Mesendoderm (in vitro differentiated cells): ENCODE measurements at places on chromosomes 12 and 14.
A peak's percentile ranks its signal among the peaks of the same experiment; 100 is the strongest.

GRCh38 chr14:93975791-93976476, 436 bp downstream of the ASB2 start:
- peak; percentile 45 for DNase-seq
- H3K4me3 ChIP-seq = no peak overlapping the region
- no peak overlapping the region for H3K27ac ChIP-seq
- H3K27me3 ChIP-seq = no peaks in the 10 kb centered on the region
- no peaks in the 10 kb centered on the region for H3K36me3 ChIP-seq

GRCh38 chr12:84702001-84702400, 210.6 kb downstream of the SLC6A15 start:
- DNase-seq = no peak
- no peak overlapping the region for H3K4me3 ChIP-seq
- no peak overlapping the region for H3K27ac ChIP-seq
- no peaks in the 10 kb centered on the region for H3K4me1 ChIP-seq
- H3K36me3 ChIP-seq = no peaks in the 10 kb centered on the region
- no peaks in the 10 kb centered on the region for H3K27me3 ChIP-seq

GRCh38 chr12:88063375-88063774, 34.2 kb upstream of the C12orf50 start:
- H3K27ac ChIP-seq = no peak overlapping the region
- DNase-seq = no peak
- H3K27me3 ChIP-seq = no peaks in the 10 kb centered on the region
- no peak overlapping the region for H3K4me3 ChIP-seq

- no peak overlapping the region for H3K4me3 ChIP-seq
- no peaks in the 10 kb centered on the region for H3K36me3 ChIP-seq
- H3K27ac ChIP-seq = no peak overlapping the region
- no peak for DNase-seq
These were observed 279.4 kb downstream of the FOXN3 start for GRCh38 chr14:89137526-89138163.

- no peak for DNase-seq
- H3K27me3 ChIP-seq = no peaks in the 10 kb centered on the region
- no peak overlapping the region for H3K27ac ChIP-seq
- no peaks in the 10 kb centered on the region for H3K36me3 ChIP-seq
These were observed 13.8 kb downstream of the UBE2N start for GRCh38 chr12:93427779-93428564.

GRCh38 chr12:82757059-82757458, 70.4 kb downstream of the TMTC2 start:
- no peak overlapping the region for H3K4me3 ChIP-seq
- DNase-seq = no peak
- H3K27ac ChIP-seq = no peak overlapping the region
- no peaks in the 10 kb centered on the region for H3K27me3 ChIP-seq
- H3K4me1 ChIP-seq = peaks cover 2% of the 10 kb centered on the region

- H3K4me1 ChIP-seq = no peaks in the 10 kb centered on the region
- H3K36me3 ChIP-seq = no peaks in the 10 kb centered on the region
- H3K27ac ChIP-seq = no peak overlapping the region
- DNase-seq = no peak
These were observed 4.5 kb upstream of the ISM2 start for GRCh38 chr14:77503138-77503537.

- no peaks in the 10 kb centered on the region for H3K4me1 ChIP-seq
- no peaks in the 10 kb centered on the region for H3K36me3 ChIP-seq
- H3K27ac ChIP-seq = no peak overlapping the region
These were observed 98.1 kb downstream of the GALC start for GRCh38 chr14:87894920-87895319.

- peaks cover 1% of the 10 kb centered on the region for H3K4me1 ChIP-seq
- H3K27ac ChIP-seq = no peak overlapping the region
- no peak overlapping the region for H3K4me3 ChIP-seq
- no peaks in the 10 kb centered on the region for H3K27me3 ChIP-seq
- H3K36me3 ChIP-seq = no peaks in the 10 kb centered on the region
- DNase-seq = no peak
These were observed 273.9 kb downstream of the ZFP36L1 start for GRCh38 chr14:68518761-68519670.

GRCh38 chr14:54715239-54715638, 148.3 kb downstream of the SAMD4A start:
- no peak overlapping the region for H3K4me3 ChIP-seq
- H3K27me3 ChIP-seq = no peaks in the 10 kb centered on the region
- H3K4me1 ChIP-seq = no peaks in the 10 kb centered on the region
- no peak overlapping the region for H3K27ac ChIP-seq

DNA sequence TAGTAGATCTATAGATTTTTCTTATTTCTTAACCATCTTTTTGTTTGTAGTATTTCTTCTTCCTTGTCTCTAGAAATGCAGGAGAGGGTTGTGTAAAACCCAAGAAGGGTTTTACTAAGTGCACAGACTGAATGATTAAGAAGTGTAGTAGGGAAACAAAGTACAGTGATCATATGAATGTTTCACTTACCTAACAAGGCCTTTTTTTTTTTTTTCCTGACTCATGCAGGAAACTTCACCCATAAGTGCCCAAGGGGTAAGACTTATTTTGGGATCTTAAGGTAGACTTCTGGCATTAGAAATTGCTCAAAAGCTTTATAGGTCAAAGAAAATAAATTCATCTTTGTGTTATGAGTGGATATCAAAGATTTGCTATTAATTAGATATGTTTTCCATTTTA, 10.2 kb downstream of the SCN8A start:
- no peaks in the 10 kb centered on the region for H3K27me3 ChIP-seq
- DNase-seq = no peak
- H3K36me3 ChIP-seq = no peaks in the 10 kb centered on the region
- no peak overlapping the region for H3K4me3 ChIP-seq

DNA sequence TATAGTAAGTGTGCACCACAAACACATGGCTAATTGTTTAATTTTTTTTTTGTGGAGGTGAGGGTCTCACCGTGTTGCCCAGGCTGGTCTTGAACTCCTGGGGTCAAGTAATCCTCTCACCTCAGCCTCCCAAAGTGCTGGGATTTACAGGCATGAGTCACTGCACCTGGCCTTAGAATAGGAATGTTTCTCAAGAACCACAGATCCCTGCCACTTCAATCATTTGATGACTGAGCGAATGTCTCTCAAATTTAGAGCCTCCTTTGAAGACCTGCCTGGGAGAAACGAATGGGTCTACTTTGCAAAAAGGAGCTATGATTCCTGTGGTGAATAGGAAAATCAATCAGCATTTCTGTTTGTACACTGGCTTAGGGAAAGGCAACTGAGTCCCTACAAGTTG, 33.5 kb upstream of the CHST11 start:
- no peak overlapping the region for H3K27ac ChIP-seq
- H3K4me1 ChIP-seq = no peaks in the 10 kb centered on the region
- H3K36me3 ChIP-seq = no peaks in the 10 kb centered on the region
- DNase-seq = no peak
- no peaks in the 10 kb centered on the region for H3K27me3 ChIP-seq
- H3K4me3 ChIP-seq = no peak overlapping the region

GRCh38 chr14:78752518-78753188, 582.5 kb downstream of the NRXN3 start:
- no peak overlapping the region for H3K27ac ChIP-seq
- H3K4me1 ChIP-seq = no peaks in the 10 kb centered on the region
- no peak for DNase-seq
- H3K27me3 ChIP-seq = no peaks in the 10 kb centered on the region
- no peak overlapping the region for H3K4me3 ChIP-seq
- H3K36me3 ChIP-seq = no peaks in the 10 kb centered on the region

DNA sequence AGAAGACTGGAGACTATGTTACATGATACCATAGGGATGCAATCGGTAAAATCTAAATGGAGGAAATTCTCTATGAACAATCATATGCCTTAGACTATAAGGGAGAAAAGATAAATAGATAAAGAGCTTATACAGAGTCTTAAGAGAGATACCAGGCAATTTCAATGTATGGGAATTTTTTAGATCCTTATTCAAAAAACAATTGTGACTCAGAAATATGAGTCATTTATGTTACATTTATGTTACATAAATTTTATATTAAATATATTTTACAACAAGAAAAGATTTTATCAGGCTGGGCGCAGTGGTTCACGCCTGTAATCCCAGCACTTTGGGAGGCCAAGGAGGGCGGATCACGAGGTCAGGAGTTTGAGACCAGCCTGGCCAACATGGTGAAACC, 36.5 kb upstream of the PSMA6 start:
- H3K36me3 ChIP-seq = no peaks in the 10 kb centered on the region
- no peak overlapping the region for H3K27ac ChIP-seq
- H3K4me1 ChIP-seq = no peaks in the 10 kb centered on the region
- no peaks in the 10 kb centered on the region for H3K27me3 ChIP-seq
- H3K4me3 ChIP-seq = no peak overlapping the region

- no peaks in the 10 kb centered on the region for H3K4me1 ChIP-seq
- no peak for DNase-seq
- no peak overlapping the region for H3K27ac ChIP-seq
These were observed 128.0 kb downstream of the STXBP6 start for GRCh38 chr14:24921903-24922302.

- H3K4me3 ChIP-seq = no peak overlapping the region
- H3K27me3 ChIP-seq = no peaks in the 10 kb centered on the region
- no peak overlapping the region for H3K27ac ChIP-seq
- H3K4me1 ChIP-seq = peaks cover 3% of the 10 kb centered on the region
These were observed 41.9 kb downstream of the CDC42BPB start for GRCh38 chr14:103015426-103015825.

- no peaks in the 10 kb centered on the region for H3K27me3 ChIP-seq
- H3K4me3 ChIP-seq = no peak overlapping the region
- no peaks in the 10 kb centered on the region for H3K4me1 ChIP-seq
These were observed 88.2 kb downstream of the TBC1D30 start for GRCh38 chr12:64912516-64913255.

- H3K4me1 ChIP-seq = no peaks in the 10 kb centered on the region
- H3K36me3 ChIP-seq = peaks cover 3% of the 10 kb centered on the region
- no peak for DNase-seq
- H3K27me3 ChIP-seq = no peaks in the 10 kb centered on the region
- H3K4me3 ChIP-seq = no peak overlapping the region
These were observed 31.3 kb upstream of the ATF1 start for GRCh38 chr12:50732591-50732990.

DNA sequence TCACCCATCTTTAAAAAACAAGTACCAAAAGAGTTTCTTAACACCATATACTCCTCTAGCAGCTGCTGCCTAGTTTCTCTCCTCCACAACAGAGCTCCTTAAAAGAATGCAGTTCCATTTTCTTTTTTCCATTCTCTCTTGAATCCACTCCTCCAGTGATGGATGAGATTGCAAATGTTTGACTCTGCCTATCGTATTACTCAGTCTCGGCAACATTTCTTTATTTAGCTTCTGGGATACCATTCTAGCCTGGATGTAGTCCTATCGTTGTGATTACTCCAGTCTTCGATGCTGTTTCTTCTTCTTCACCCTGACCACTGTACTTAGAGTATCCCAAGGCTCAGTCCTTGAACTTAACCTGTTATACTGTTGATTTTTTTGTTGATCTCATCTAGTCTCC, 30.8 kb downstream of the CAND1 start:
- no peak overlapping the region for H3K27ac ChIP-seq
- H3K36me3 ChIP-seq = peaks cover 3% of the 10 kb centered on the region
- no peak overlapping the region for H3K4me3 ChIP-seq
- H3K27me3 ChIP-seq = no peaks in the 10 kb centered on the region
- no peaks in the 10 kb centered on the region for H3K4me1 ChIP-seq
- no peak for DNase-seq

- no peaks in the 10 kb centered on the region for H3K36me3 ChIP-seq
- no peak overlapping the region for H3K4me3 ChIP-seq
- H3K4me1 ChIP-seq = no peaks in the 10 kb centered on the region
- H3K27me3 ChIP-seq = no peaks in the 10 kb centered on the region
- no peak for DNase-seq
- H3K27ac ChIP-seq = no peak overlapping the region
These were observed 32.7 kb downstream of the NOPCHAP1 start for GRCh38 chr12:105018776-105019175.

DNA sequence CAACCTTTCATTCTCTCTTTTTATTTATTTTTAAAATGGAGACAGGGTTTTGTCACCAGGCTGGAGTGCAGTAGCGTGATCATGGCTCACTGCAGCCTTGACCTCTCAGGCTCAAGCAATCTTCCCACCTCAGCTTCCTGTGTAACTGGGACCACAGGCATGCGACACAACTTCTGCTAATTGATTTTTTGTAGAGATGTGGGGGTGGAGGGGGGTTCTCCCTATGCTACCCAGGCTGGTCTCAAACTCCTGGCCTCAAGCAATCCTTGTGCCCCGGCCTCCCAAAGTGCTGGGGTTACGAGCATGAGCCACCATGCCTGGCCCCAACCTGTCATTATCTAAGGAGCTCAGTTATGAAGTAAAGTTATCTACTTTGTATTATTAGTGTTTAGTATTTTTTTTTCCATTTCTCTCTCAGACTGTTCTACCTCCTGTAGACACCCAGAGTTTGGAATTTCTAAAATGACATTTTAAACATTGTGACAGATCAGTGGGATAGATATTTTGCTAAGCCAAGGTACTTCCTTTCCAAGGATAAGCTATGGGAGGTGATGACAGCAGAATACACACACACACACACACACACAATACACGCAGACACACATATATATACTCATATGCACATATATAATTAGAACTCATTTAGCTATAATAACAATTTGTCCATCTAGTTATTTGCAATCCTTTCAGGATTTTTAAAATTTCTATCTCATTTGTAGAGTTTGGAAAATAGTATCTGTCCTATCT, 2.1 kb upstream of the USP44 start:
- no peak overlapping the region for H3K27ac ChIP-seq
- H3K36me3 ChIP-seq = no peaks in the 10 kb centered on the region
- no peaks in the 10 kb centered on the region for H3K27me3 ChIP-seq
- H3K4me1 ChIP-seq = peaks cover 3% of the 10 kb centered on the region

DNA sequence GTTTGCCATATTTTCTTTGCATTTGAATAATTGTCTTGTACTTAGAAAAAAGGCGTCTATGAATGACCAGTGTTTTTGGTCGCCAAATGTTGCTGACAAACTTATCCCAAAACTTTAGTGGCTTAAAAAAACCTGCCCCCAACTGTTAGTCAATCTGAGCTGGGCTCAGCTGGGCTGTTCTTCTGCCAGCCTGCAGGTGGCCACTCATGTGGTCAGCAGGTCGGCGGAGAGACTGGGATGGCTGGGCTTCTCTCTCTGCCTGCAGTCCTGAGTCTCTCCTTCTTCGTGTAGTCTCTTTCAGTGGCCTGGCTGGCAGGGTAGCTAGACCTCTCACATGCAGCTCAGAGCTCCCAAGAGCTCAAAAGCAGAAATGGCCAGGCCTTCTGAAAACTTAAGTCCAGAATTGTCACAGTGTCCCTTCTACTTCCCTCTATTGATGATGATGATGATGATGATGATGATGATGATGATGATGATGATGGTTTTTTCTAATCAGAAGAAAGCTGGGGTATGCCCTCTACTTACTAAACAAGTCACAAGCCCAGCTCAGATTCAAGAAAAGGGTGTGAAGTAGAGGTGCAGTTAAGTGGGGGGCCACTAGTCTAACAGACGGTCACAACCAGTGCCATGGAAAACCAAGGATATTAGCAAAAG, 87.9 kb downstream of the PTPN11 start:
- H3K4me1 ChIP-seq = no peaks in the 10 kb centered on the region
- no peak overlapping the region for H3K27ac ChIP-seq
- peak; percentile 45 for DNase-seq
- H3K27me3 ChIP-seq = no peaks in the 10 kb centered on the region
- peaks cover 10% of the 10 kb centered on the region for H3K36me3 ChIP-seq
- H3K4me3 ChIP-seq = no peak overlapping the region
